ENCODE measurements at places on chromosomes 16 and 17.

- DNase-seq: no peak
These were observed 21.8 kb upstream of the NAGLU start for GRCh38 chr17:42514279-42514678.

- DNase-seq: no peak
These were observed 22.0 kb downstream of the EARS2 start for GRCh38 chr16:23534868-23535860.

DNA sequence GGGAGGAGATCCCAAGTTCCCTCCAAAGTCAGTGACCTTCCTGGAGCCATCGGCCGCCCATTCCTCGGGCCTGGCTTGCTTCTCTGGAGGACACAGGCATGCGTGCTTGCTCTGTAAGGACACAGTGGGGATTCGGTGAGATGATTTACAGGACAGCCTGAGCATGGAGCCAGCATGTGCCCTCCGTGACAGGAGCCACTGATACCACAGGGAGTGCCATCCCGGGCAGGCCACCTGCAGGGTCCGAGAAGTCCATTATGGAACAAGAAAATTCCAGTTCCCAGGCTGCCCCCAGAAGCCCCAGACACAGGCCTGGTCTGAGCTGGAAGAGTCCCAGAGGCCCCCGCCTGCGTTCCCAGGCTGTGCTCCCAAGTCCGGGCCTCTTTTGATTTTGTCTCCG is 47.9 kb downstream of the FOXL1 start:
- DNase-seq: no peak

DNA sequence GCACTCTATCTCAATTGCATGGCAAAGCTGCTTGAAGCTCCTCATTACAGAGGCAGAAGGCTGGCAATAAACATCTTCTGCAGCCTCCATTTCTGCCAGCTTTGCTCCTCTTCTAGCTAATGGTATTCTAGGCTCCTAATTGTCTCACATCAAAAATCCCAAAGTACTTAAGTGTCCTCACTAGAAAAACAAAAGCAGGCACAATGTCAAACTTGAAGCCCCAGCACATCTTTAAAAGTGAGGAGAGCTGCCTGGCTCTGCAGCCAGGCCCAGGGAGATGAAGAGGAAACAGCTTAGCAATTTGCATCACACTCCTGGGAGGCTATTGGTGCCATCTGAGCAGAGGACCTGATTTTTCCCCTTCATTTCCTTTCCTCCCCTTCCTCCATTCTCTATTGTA is 197.1 kb downstream of the KCNJ2 start:
- DNase-seq: no peak

DNA sequence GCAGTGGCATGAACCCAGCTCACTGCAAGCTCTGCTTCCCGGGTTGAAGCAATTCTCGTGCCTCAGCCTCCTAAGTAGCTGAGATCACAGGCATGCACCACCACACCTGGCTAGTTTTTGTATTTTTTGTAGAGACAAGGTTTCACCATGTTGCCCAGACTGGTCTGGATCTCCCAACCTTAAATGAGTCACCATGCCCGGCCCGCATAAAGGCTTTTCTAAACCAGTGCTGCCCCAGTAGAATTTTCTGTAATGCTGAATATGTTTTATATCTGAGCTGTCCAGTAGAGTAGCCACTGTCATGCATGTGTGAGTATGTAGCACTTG is 36.9 kb upstream of the WSB1 start:
- DNase-seq: no peak

GRCh38 chr16:1794221-1794871 is 841 bp upstream of the IGFALS start:
- no peak for DNase-seq

- DNase-seq: no peak
These were observed 5.0 kb downstream of the NFE2L1 start for GRCh38 chr17:48052956-48053757.

DNA sequence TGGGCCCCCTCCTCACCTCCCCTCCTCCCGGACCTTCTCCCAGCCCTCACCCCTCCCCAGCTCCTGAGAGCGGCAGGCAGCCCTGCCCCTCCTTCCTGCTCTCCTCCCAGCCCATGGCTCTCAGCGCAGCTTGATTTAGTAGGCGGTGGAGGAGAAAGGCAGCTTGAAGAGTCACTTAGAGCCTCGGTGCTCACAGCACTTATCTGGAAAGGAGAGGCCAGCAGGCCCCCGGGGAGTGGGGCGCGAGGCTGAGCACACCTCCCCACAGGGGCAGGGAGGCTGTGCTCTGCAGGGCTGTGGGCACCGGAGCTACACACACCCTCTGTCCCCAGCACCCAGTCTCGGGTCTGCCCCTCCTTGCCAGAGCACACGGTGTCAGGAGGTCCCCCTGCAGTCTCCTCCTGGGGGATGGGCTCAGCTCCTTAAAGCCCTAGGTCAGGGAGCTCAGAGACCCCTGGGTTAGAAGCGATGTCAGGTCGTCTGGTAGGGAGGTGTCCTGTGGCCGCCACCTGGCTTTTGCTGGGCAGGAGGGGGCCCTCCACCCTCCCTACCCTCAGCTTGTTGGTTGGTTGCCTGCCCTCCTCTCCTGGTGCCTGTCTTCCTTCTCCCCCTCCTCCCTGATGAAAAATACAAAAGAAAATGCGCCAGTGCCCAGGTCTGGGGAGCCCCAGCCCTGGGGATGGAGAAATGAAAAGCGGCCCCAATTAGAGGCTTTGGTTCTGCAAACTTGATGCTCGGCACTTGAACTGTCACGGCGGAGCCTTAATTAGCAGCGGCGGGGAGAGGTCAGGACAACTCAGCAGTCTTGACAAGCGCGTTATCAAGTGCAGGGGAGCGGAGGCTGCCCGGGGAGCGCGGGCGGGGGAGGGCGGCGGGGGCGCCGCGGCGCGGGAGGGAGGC is 151.1 kb upstream of the GSE1 start:
- DNase-seq: peak; percentile 47

GRCh38 chr17:62854098-62854680 is 46.1 kb upstream of the MARCHF10 start:
- DNase-seq: no peak

DNA sequence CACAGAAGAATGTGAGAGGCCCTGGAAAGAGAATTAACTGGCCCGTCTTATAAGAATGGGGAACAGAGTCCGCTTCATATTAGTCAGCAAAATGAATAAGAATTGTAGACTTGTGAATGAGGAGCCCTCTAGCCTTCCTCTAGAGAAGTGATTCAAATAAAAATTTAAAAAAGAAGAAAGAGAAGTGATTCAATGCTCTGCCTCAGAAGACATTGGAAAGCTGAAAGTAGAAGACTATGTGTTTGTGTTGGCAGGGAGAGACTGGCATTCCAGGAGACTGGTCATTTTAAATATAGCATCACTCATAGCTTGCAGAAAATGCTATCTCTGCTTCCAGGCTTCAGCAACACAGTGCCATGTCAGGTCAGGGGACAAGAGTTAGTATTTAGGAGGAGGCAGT is 190.6 kb upstream of the HS3ST3A1 start:
- peak; percentile 57 for DNase-seq

- DNase-seq: no peak
These were observed 7.8 kb downstream of the ACSF3 start for GRCh38 chr16:89101303-89102040.

DNA sequence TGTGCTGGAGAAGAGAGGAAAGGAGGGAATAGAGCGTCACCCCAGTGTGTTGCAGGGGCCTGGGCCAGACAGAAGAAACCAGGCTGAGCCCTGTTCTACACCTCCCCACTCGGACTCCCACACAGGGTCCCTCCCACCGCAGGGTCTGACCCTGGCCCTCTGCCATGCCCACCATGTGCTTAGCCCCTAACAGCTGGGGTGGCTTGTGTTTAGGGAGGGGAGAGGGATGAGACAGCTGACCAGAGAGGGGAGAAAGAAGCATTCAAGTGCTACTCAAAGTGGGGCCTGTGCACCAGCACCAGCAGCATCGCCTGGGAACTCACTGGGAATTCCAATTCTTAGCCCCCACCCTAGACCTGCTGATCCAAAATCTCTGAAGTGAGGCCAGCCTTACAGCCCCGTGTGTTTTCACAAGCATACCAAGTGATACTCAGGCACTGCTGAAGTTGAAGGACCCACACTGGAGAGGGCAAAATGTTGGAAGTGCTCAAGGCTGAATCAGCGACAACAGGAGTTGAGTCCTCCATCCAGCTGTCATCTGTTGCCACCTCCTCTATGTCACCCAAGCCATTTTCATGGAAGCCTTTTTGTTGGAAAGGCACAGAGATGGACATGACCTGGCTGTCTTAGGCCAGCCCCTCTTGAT is 47.0 kb downstream of the FZD2 start:
- DNase-seq: peak; percentile 30
